ENCODE measurements at places on chromosomes 3 and 15. TPM values are rescaled to one million over a fixed set of nuclear protein-coding genes. Genes with fewer than 3 reads are reported as not detected.

PCSK6 gene
- 1.3 TPM for total RNA-seq

STARD9 gene
- 6.4 TPM for total RNA-seq

ZBED2 gene
- 1.0 TPM for total RNA-seq

GRCh38 chr3:141391298-141391990 lies 23.1 kb downstream of the ZBTB38 start:
- no peak overlapping the region for H3K27ac ChIP-seq
- no peaks in the 10 kb centered on the region for H3K27me3 ChIP-seq
- no peak for DNase-seq
- H3K36me3 ChIP-seq: peaks cover 27% of the 10 kb centered on the region
- H3K4me3 ChIP-seq: no peak overlapping the region
- peaks cover 13% of the 10 kb centered on the region for H3K4me1 ChIP-seq

DNA sequence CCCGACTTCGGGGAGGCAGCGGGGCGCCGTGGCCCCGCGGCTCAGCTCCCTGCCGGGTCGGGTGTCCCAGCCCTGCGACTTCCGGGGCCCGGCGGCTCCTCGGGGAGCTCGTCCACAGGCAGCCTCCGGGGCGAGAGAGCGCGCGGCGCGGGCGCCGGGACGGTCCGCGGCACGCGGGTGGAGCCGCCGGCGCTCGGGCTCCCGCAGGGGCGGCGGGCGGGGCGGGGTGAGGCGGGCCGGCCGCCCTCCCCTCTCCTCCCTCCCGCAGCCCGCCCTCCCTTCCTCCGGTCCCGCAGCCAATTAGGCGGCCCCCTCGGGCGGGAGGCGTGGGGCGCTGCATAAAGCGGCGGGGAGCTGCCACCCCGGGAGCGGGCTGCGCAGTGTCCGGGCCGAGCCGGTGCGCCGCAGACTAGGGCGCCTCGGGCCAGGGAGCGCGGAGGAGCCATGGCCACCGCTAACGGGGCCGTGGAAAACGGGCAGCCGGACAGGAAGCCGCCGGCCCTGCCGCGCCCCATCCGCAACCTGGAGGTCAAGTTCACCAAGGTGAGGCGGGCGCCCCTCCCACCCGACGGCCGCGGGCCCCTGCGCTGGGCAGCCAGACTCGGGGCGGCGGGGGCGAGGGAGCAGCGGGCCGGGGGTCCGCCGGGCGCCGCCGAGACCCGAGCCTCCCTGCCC lies at the start of gene ALDH1A3:
Gene ALDH1A3 (plus strand): TSS at position 368 of the 675 bp plus-strand sequence. CDS start 77 bp downstream, at position 445.
- no peaks in the 10 kb centered on the region for H3K36me3 ChIP-seq
- peaks cover 26% of the 10 kb centered on the region for H3K27me3 ChIP-seq
- H3K27ac ChIP-seq: no peak within 1 kb of the TSS
- DNase-seq: peak; percentile 43
- H3K4me1 ChIP-seq: peaks cover 6% of the 10 kb centered on the region

DNA sequence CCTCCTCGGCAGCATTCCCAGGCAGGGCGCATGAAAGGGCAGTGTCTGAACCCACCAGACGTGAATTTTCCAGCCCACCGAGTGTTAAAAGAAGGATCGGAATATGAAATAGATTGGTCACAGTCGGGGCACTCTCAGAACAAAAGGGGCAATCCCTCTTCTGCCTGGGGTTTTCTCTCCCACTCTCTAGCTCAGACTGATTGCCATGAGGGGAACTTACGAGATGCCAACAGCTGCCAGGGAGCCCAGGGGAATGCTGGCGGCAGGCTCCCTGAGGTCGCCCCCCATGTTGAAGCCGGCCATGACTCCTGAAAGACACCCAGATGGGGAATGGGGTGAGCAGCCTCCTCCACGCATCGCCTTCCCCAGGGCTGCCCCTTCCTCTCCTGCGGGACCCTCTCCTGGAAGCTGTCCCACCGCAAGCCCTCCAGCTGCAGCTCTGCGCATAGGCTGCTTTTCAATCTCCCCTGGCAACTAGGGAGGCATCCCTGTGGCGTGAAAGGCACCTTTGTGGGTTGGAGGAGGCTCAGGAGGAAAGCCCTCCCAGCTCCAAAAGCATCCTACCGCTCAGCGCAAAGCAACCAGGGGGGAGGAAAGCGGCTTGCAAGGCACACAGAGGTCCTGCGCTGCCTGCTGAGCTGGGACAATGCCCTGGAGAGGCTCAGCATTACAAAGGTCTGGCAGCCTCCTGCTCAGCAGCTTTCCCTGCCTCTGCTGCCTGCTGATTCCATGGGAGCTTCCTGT lies 64.8 kb upstream of the HEG1 start:
- peak overlapping the region; percentile 3 for H3K27ac ChIP-seq
- no peaks in the 10 kb centered on the region for H3K36me3 ChIP-seq
- DNase-seq: peak; percentile 54
- H3K4me3 ChIP-seq: peak overlapping the region; percentile 27
- H3K4me1 ChIP-seq: peaks cover 49% of the 10 kb centered on the region

DNA sequence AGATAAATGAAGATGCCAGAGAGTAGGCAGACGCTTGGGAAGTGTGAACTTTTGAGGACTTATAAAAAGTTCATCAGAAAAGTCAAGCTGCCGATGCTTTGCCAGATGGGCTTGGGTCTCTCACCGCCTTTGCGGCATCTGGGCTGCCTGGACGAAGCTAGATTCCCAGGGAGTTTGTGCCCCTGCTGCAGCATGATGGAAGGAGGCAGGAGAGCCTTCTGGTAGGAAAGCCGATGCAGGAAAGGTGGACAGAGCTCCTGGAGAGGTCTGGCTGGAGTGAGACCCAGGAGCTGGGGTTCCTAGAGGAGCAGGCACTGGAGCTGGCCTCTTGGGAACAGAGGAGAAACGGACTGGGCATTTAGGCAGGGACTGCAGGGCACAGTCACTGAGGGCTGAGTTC lies 51.9 kb upstream of the ATP2B2 start:
- H3K27ac ChIP-seq: no peak overlapping the region
- H3K36me3 ChIP-seq: no peaks in the 10 kb centered on the region
- H3K27me3 ChIP-seq: peaks cover 4% of the 10 kb centered on the region
- no peak for DNase-seq
- no peak overlapping the region for H3K4me3 ChIP-seq
